Putamen (tissue), 1 donor: ENCODE measurements at places on chromosomes 12 and 14.

DNA sequence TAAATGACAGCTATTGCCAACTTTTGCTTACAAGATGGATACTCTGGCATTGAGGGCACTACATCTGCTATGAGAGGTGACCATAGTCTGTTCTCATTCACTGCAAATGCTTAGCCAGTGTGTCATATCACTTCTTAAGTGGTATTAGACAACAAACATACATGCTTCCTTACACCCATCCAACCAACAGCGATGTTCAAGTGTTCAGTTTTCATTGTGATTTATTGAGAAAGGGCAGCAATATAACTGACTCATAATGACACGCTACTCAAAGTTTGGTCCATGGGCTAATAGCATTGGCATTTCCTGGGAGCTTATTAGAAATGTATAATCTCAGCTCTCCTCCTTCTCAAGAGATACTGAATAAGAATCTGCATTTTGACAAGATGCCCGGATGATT, 181.7 kb downstream of the NPAS3 start:
- no peak for DNase-seq

GRCh38 chr14:70011098-70011497, 131.9 kb downstream of the SMOC1 start:
- DNase-seq = no peak

GRCh38 chr12:116274551-116275375, 2.7 kb downstream of the MED13L start:
- no peak for DNase-seq

DNA sequence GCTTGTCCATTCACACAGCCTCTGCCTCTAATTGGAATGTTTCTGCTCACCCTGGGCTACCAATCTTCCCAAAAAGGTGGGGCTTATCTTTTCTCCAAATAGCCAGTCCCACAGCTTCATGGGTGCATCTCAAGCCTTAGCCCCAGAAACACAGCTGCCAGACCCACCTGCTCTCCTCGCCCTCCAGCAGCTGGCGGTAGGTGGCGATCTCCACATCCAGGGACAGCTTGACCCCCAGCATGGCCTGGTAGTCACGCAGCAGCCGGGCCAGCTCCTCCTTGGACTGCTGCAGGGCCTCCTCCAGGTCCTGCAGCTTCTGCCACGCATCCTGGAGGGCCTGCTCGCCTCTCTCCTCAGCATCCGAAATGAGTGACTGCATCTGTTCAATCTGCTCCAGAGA, 11.1 kb downstream of the KRT77 start:
- DNase-seq = no peak

- no peak for DNase-seq
These were observed 130.8 kb upstream of the RAP1B start for GRCh38 chr12:68479896-68480291.

- DNase-seq = no peak
These were observed 62.5 kb upstream of the SOX5 start for GRCh38 chr12:24011927-24012507.

GRCh38 chr14:102646615-102647014, 54.2 kb downstream of the RCOR1 start:
- no peak for DNase-seq

DNA sequence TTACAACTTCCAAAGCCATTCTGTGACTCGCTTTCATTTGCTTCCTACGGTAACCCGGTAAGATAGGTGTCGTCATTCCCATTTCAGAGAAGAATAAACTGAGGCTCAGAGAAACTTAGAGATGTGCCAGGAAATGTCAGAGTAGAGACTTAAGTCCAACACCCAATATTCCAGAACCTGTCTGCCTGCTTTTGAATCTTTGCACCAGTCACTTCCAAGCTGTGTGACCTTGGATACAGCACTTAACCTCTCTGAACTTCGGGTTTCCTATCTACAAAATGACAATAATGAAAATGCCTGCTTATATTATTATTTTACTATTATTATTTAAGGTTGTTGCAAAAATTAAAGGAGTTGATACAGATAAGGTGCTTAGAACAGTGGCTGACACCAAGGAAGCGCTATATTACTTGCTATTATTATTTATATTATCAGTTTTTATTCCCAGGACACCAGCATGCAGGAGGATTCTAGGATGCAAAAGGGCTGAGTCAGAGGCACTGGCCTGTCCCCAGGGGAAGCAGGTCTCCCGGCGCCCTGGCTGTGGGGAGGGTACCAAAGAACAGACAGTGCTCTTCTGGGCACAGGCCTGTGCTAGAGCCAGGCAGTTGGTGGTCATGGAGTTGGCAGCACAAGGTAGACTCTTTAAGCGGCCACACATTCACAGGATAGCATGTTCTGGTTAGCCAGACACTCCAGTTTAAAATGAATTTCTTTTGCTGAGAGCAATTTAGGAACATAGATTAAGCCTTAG, 5.4 kb downstream of the HSPB8 start:
- DNase-seq = no peak

DNA sequence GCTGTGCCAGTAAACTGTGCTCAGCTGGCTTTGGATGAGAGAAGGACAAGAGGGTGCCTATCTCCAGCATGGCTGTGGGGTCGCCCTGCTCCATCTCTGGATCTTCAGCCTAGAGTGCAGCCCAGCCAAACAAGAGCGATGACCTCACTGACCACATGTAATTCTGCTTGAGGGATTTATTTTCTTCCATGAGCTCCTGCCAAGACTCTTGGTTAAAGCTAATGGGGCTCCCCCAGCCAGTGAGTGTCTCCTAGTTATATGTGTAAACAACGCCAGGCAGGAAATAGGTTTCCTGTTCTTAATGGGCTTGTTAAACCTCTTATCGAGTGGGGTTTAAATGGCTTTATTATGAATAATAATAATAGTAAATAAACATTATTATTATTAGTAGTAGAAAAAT, 397.2 kb downstream of the NRXN3 start:
- DNase-seq = no peak

GRCh38 chr14:75539561-75540478, 17.6 kb downstream of the BATF start:
- no peak for DNase-seq

DNA sequence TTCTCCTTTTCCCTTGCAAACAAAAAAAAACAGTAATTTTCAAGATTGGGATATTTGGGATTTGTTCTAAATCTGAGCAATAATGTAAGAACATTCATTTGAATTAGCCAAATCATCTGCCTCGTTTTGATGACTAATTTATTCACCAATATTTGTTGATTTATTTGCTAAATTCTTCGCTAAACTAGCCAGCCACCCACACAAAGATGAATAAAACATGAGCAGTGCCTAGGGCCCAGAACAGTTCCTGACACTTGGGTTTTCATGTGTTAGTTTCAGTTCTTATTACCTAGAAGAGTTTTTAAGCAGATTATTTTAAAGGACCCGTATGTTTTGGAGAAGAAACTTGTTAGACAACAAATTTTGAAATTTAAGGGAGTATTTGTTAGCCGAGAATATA, 1.4 kb downstream of the ETNK1 start:
- DNase-seq = peak; percentile 15

DNA sequence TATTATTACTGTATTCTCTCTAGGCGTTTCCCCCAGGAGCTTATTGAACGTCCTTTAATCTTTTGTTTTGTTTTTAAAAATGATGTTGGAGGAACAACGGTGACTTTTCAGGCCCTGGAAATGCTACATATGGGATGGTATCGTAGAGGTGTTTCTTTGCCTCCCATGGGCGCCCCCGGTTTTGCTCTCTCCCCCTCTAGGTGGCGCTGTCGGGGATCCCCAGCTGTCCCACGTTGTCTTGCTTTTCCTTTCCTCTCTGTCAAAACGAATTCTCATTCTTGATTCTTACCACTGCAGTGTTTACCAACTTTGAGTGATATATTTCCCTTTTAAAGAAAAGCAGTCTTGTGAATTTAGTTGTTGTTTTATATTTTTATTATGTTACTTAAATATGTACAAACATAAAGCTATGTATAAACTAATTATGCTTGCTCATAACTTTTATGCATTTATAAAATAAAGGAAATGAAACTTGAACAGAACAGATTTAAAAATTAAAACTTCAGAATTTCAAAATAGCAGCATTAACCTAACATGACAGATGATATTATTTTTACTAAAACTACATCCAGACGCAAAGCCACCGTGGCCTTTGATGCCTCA, 171.9 kb downstream of the RGS6 start:
- no peak for DNase-seq

GRCh38 chr12:88925454-88925853, 345.2 kb upstream of the KITLG start:
- DNase-seq = no peak

DNA sequence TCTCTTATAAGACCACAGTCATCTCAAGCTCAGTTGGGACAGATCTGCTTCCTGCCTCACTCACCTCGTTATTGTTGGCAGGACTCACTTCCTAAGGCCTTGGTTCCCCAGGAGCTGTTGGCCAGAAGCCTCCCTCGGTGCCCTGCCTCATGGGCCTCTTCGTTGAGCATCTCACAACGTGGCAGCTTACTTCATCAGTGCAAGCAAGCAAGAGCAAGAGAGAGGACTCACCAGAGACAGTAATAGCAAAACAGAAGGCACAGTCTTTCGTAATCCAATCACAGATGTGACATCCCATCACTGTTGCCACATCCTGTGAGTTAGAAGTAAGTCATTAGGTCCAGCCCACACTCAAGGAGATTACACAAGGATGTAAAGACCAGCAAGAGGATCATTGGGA, 5.1 kb upstream of the NUMB start:
- no peak for DNase-seq

DNA sequence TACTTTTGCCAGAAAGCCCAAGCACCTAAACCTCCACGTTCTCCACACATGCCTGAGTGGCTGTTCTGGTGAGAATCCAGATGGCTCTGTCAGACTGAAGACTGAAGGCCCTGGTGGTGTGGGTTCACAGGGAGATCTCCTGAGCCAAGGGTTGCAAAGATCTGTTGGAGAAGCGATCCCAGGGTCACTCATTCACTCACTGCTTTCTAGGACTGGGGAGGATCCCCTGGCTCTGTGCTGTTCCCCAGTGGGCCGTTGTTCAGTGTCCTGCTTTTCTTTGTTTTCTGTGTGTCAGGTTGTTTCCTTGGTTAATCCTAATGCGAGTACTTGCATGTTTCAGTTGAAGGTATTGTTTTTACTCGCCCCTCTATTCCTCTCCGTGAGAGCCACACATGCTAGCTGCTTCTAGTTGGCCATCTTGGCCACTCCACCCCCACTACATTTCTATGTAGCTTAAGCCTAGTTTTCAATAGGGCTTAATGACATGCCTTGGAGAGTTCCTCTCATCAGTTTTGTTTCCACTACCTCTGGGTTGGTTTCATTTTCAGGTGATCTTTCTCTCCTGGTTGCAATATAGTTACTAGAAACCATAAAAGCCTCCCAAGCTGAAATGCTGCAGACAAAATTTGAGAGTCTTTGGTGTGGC, 144.5 kb upstream of the SLC38A2 start:
- DNase-seq = no peak

- no peak for DNase-seq
These were observed 58.6 kb downstream of the ZFP36L1 start for GRCh38 chr14:68734231-68734732.

DNA sequence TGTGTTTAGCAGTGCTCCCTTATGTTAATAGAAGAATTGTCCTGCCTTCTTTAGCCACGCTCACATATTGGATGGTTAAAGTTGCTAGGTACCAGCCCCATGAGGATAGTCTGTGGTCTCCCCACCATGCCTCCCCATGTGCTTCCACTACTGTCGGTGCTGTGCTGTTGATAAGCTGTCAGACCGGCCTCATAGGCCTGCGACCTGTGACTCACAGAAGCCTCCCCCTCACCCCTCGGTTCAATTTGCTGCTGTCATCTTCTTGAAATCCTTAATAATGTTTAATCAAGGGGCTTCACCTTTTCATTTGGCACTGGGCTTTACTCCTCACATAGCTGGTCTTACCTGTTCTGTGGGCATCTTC, 227.2 kb downstream of the NPAS3 start:
- DNase-seq = no peak

DNA sequence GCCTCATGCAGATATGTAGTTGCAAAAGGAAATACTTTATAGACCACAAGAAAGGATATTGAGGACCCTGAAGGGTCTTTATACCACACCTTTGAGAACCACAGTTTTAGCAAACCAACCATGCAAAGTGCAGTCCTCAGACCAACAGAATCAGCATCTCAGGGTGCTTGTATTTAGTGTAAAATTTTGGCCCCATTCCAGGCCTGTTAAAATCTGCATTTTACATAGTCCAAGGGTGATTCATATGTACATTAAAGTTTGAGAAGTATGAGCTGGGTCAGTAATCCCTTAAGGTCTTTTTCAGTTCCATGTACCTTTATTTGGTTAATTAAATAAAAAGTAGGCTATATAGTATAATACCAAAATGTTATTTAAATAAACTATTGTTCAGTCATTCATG, 91.2 kb downstream of the WNK1 start:
- no peak for DNase-seq

DNA sequence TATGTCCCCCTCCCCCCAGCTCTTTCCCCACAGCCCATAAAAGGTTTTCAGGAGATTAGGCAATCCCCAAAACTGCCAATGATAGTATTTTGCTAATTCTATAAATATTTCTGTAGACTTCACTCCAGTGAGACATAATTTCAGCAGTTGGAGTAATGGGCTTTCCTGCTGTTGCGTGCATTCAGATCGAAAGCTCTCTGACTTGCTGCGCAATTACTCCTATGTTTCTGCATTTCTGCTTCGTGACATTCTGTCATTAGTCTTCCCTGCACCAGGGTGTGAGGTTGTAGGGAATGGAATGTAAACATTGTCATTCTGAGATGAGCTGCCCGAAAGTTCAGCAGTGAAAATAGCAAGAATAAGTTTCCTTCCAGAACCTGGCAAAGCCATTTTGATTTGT, 58.2 kb downstream of the SAMD4A start:
- DNase-seq = no peak

DNA sequence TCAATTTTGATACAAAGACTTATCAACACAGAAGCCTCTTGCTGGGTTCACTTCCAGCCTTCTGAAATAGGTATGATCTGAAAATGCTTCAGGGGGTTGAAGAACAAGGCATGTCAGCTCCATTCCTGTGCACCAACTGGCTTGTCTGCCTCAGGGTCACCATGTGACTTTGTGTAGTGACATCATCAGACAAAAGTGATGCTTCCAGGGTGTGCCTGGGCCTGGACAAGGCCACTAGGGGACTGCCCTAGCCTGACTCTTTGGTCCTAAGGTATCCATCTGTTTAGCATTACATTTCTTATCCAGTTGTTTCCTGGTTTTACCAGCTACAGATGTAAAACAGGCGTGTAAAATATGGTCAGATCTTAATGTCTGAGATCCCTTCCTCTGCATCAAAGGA, 155.6 kb downstream of the CAND1 start:
- no peak for DNase-seq

DNA sequence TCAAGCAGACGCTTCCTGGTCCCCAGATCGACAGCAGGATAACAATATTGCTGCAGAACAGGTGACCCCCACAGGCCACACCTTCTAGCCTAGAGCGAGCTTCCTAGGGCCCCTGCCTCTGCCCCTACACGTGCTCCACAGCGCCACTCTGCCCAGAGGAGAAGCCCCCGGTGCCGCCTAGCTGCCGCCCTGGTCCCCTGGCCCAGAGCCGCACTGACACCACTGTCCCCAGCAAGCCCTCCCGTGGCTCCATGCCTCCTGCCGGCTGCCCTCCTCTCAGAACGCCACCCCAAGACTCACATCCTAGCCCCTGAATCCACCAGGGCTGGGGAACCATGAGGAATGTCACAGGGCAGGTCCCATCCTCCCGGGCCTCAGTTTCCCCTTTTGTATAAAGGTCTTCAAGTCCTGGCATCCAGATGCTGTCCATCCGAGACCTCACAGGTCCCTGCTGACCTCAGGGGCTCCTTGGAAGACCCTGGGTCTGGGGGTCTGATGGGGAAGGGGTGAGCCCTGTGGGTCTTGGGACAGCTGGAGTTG, 31.0 kb downstream of the JAG2 start:
- DNase-seq = no peak

- DNase-seq = no peak
These were observed at the start of gene CCDC63 for GRCh38 chr12:110846615-110847566. Gene CCDC63, plus strand, starts transcription at chr12:110846987. Its CDS starts 5,968 bp downstream, at chr12:110852955.
